ENCODE measurements at places on chromosomes 5 and 9.
A peak's percentile ranks its signal among the peaks of the same experiment; 100 is the strongest.

DNA sequence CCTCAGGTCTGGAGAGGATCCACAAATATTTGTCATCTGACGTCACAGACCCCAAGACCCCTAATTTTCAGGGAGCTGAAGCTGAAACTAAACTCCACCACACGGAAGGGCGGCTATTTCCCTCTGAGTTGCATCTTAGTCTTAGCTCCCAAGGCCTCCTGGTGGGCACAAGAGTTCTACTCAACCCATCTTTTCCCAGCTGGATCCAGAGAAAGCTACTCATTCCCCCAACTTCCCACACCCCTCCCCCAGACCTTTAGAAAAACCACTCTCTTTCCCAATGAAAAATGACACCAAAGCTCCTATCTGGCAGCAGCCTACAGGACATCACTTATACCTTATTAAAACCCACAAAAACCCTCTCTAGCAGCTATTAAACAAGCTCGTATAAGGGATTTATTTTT is 67.1 kb upstream of the SLC1A1 start:
- DNase-seq, result no peak

- DNase-seq, result no peak
Observed at GRCh38 chr5:127385936-127386335, 95.3 kb downstream of the MEGF10 start.

DNA sequence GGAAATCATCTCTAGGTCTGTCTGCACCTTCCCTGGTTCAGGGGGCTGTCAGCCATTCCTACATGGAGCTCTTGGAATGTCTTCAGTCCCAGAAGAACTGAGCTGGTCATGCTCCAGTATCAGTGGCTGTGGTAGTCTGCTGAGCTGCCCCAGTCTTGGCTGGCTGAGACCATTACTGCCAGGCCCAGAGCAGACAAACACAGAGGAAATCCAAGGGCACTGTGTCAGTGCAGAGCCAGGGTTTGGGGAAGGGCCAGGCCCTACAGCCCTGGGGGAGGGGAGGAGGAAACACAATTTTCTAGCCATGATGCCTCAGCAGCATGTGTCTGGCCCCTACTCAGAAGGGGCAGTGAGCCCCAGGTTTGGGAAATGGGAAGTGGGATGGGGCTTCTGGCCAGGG is 58.4 kb downstream of the ARHGEF37 start:
- no peak for DNase-seq

GRCh38 chr5:107680099-107680498 is 9.4 kb upstream of the EFNA5 start:
- DNase-seq, result no peak

DNA sequence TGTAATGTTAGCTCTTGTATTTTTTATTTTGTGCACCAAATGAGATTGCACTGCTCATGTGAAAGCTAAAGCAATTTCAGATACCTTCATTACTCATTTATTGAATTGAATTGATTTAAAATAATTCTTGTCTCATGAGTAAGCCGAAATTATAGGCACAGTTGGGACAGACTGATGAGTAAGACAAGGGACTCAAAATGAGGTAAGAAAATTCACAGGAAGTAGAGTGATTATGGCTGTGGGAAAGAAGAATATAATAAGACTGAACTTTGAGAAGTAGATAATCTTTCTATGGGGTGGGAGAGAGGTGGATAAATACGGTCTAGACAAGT is 51.1 kb downstream of the NUDT12 start:
- no peak for DNase-seq

GRCh38 chr5:160493806-160494338 is 72.2 kb downstream of the PTTG1 start:
- no peak for DNase-seq

DNA sequence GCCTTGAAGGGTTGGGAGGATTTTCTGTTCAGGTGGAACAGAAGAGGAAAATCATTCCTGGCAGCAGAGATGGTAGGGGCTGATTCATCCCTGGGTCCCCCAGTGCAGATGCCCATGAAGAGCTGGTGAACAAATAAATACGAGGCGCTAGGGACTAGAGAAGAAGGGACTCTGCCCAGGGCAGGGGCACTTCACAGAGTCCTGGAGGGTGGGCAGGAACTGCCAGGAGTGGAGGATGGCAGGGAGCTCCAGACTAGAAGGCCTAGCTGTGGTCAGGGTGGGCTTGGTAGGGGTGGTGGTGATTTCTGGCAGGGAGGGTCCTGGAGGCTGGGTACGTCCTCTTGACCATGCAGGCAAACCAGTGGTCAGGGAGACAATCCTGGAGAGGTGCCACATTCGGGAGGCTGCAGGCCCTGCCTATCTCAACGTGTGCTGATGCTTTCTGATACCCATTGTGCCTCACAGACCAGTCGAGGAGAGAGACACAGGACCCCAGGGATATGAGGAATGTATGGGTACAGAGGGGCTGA is 69.9 kb downstream of the CRB2 start:
- DNase-seq, result no peak

GRCh38 chr9:80932947-80933780 is 756.2 kb downstream of the TLE1 start:
- no peak for DNase-seq

DNA sequence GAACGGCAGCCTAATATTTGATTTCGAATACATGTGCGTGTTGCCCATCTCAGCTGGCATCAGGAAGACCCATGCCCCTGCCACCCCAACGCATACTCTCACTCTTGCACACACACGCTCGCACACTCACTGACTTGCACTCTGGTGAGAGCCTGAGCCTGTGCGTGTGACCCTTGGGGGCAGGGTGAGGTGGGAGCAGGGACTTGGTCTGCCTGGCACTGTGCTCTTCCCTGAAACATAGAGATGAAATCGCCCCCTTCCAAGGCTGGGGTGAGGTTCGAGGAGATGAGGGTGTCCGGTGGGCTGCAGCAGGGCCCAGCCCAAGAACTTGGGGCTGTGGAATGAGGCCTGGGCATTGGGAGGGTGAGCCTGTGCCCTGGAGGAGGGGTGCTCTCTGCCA is 1.2 kb downstream of the LCN9 start:
- no peak for DNase-seq

GRCh38 chr9:126623314-126623666 is 9.6 kb downstream of the LMX1B start:
- no peak for DNase-seq

- no peak for DNase-seq
Observed at GRCh38 chr5:171957591-171958251, 48.7 kb downstream of the FBXW11 start.

DNA sequence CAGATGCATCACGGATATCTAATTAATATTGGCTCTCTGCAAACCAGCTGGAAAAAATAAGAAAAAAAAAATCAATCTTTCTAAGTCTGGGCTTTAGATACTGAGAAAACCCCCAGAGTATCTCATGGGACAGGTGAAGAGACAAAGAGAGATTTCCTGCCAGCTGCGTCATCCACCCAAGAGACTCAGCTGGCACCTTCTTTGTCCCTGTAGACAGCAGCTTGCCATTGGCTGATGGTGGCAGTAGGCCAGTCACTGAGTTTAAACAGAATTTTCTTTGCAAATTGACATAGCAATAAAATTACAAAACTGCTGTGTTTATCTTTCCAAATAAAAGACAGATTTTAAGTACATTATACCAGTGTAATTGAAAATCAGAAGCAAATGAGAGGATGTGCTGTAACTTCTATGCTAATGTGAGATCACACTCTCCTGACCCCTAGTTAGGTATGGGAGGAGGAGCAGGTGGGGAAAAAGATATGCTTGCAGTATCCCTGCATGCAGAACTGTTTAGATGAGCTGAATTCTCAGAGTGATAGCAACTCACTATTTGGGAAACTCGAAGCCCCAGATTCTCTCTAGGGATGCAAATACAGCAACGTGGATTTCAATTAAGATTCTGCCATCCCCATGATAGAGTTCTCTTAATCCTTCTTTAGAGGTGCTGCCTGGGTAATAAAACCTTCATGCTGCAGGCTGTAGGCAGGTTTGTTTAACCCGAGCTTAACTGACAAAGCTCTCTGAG is 72.2 kb downstream of the NMUR2 start:
- no peak for DNase-seq

- peak; percentile 59 for DNase-seq
Observed at GRCh38 chr5:55226027-55226933, 835 bp downstream of the MCIDAS start.

DNA sequence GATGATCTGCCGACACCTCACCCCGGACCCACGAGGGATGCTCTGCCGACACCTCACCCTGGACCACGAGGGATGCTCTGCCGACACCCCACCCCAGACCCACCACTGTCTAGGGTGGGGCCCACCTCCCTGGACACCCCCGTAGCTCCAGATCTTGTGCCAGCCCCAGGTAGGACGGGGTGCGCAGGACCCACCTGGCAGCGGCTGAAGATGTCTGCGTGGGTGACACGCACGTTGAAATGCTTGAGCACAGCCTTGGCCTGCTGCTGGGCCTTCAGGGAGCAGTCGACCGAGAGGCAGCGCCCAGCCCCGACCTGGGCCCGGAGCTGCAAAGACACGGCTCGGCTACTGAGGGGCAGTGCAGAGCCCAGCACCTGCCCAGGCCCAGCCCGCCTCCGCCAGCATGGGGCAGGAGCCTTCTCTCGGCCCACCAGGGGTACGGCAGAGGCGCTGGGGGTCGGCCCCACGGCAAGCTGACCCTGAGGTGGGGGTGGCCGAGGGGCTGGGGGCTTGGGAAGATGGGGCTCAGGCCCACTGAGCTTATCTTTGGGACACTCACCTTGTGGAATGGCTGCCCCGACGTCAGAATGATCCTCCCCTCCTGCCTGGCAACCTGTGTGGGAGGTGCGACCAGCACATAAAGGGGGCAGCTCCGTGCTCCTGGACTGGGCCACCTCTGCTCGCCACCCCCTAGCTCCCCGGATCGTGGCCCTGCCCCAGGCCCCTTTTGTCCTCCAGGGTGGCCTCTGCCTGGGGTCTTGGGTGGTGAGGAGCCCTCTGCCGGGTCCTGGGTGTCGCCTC is 21.7 kb upstream of the NRARP start:
- DNase-seq, result no peak

All from left kidney (tissue), 8 donors.